Stimulated activated CD8-positive, alpha-beta memory T cell treated with anti-CD3 and anti-CD28 coated beads, Interleukin-2, amount 100 ng/mL, for 1 hour (primary cell): ENCODE measurements at places on chromosomes 7 and 10.

- no peak for DNase-seq
Observed at GRCh38 chr7:38855386-38855785, 53.6 kb downstream of the VPS41 start.

DNA sequence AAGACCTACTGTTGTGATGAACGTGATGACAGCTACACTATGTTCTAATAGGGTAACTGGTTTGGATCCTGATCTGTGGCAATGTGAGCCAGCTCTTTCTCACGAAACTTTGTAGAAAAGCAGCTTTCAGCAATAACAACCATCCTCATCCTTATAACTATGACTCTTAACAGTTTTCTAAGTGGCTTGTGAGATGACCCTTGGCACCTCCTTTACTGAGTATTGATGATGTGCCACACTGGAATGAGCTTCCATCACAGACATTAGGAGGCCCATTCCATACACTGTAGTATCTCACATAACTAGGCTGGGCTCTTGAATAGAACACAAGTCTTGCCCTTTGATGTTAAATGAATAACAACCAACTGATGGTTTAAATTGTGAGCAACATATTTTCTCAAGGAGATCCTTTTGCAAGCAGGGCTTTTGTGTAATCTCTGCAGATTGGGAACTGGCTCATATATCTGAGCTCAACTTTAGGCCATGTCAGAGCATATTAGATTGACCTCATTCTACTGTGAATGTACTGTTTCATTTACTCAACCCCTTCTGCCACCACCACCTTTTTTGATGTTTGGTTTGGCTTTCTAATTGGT is 46.4 kb downstream of the MYPN start:
- no peak for DNase-seq

DNA sequence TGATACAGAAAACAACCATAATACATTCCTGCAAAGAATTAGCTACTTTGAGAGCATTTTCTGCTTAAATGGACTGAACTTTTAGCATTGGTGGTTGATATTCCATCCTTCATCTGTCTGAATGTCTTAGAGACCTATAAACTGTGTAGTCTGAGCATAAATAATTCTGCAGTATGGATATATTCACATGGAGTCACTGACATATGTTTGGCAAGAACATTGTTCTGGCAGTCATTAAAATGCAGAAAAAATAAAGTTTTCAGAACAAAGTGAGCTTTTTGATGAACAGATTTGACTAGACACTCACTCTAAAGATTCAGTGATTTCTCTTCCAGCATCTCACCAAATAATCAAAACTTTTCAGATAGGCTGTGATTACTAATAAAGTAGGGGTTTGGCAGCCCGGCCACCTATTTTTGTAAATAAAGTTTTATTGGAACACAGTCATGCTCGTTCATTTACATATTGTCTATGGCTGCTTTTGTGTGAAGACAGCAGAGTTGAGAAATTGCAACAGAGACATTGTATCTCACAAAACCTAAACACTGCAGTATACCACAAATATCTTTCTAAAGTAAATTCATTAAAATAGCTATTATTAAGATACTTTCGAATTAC is 44.1 kb upstream of the RAPGEF5 start:
- no peak for DNase-seq

DNA sequence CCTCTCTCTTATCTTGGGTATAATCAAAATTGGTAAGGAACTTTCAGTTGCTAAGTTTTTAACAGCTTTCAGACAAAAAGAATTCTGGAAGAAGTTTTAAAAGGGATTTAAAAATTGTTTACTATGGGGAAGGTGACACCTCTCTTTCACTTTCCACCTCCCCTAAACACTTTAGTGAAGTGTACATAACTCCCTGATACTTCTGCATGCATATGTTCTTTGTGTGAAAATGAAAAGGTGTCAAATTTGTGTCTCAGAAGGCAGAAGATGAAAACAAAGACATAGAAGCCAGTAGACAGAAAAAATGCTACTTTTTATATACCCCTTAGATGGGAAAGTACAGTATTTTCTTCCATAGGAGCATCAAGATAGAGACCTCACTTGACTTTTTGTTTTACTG is 117.8 kb downstream of the TMEM26 start:
- no peak for DNase-seq

GRCh38 chr10:126001576-126001975 is 105.2 kb downstream of the FANK1 start:
- no peak for DNase-seq

DNA sequence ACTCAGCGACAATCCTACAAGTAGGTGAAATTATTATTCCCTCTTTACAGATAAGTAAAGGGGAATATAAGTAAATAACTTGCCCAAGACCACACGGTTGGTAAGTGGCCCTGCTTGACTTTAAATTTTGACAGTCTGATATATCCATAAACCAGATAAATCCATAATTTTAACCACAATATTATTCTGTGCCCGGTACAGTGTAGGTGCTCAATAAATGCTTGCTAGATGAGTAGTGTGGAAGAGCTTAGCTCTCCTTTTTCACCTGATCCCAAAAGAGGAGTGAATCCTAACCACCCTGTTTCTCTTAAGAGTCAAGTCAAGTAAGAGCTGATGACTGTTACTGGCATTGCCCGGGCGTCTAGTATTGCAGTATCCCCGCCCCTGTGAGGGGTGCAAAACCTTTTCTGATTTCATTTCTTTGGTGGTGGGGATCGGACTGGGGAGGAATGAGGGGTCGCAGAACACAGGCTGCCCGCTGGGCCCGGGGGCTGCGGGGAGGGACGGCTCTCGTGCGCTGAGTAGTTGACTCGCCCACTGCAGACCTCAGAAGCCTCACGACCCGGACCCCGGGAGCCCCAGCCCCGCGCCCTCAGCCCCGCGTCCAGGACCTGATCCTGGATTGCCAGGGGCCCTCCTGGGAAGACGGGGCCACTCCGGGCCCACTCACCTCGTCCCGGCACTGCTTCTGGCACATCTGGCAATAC is 490 bp downstream of the KIN start:
- DNase-seq: no peak

GRCh38 chr7:125450749-125451148 is 521.1 kb upstream of the POT1 start:
- DNase-seq: no peak

DNA sequence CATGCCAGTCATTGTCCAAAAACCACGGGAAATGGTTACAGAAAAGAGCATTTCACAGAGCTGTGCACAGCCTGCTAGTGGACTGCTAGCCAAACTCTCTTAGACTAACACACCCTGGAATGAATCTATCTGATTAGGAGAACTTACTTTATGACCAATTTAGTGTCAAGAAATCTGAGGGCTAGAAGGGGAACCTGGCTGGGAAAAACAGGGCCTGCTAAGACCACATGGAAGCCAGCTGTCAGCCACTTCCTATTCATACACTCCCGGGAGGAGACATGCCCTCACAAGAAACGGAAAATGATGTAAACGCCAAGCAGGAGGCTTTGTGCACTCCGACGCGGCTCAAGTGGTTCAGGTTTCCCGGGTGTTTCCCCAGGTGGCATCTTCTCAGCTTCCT is 54.8 kb downstream of the MPP7 start:
- DNase-seq: no peak

DNA sequence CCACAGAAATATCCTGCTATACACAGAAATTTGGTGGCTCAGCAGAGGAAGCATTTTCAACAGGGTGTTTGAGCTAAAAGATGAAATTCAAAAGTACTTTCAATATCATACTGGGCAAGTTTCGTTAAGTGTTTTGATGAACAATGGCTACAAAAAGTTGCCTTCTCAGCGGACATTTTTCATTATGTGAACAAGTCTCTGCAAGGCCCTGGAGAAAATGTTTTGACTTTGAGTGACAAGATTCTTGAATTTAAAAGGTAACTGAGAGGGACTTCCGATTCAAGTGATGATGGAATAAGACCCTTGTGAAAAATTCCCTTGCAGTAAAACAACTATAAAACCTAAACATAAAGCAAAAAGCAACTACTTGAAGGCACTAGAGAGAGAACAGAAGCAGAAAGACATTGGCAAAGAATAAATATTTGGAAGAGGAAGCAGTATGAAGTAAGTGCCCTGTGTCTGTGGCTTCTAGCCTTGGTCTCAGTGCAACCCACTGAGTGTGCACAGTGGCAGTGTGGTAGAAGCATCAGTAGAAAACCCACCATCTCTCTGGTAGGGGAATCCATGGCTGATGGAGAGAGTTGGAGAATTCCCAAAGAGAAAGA is 62.5 kb upstream of the NAMPT start:
- DNase-seq: no peak

- DNase-seq: no peak
Observed at GRCh38 chr10:71029411-71029892, 141.1 kb upstream of the PCBD1 start.

- no peak for DNase-seq
Observed at GRCh38 chr7:158814637-158815036, 14.7 kb downstream of the ESYT2 start.

- no peak for DNase-seq
Observed at GRCh38 chr10:24465891-24466818, 257.2 kb downstream of the KIAA1217 start.

DNA sequence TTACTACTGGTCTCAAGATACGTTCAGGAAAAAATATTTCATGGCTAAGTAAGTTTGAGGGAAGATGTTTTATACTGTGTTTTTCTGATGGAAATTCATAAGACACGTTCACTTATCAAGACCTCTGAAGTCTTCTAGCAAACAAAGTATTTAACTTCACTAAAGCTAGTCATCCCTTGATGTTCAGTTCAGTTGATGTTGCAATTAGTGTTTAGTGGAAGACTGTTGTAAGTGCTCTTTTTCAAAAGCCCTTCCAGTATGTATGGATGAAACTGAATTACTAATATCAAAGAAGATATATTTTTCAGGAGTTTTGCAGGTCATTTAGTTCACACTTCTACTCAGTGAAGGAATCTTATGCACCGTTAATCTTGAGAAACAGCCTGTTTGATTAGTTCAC is 25.1 kb downstream of the CUL1 start:
- no peak for DNase-seq
